ENCODE measurements at places on chromosomes 2 and 18. TPM values are rescaled to one million over a fixed set of nuclear protein-coding genes. Genes with fewer than 3 reads are reported as not detected.

GRCh38 chr2:179966778-179967394 lies 40.2 kb downstream of the CWC22 start:
- no peaks in the 10 kb centered on the region for H3K4me1 ChIP-seq
- peaks cover 22% of the 10 kb centered on the region for H3K36me3 ChIP-seq
- no peak overlapping the region for H3K4me3 ChIP-seq

- H3K27ac ChIP-seq = peak overlapping the region; percentile 69
- H3K36me3 ChIP-seq = no peaks in the 10 kb centered on the region
- H3K4me1 ChIP-seq = peaks cover 69% of the 10 kb centered on the region
- H3K27me3 ChIP-seq = no peaks in the 10 kb centered on the region
These were observed 60.0 kb downstream of the ROCK1 start for GRCh38 chr18:21051620-21052019.

DNA sequence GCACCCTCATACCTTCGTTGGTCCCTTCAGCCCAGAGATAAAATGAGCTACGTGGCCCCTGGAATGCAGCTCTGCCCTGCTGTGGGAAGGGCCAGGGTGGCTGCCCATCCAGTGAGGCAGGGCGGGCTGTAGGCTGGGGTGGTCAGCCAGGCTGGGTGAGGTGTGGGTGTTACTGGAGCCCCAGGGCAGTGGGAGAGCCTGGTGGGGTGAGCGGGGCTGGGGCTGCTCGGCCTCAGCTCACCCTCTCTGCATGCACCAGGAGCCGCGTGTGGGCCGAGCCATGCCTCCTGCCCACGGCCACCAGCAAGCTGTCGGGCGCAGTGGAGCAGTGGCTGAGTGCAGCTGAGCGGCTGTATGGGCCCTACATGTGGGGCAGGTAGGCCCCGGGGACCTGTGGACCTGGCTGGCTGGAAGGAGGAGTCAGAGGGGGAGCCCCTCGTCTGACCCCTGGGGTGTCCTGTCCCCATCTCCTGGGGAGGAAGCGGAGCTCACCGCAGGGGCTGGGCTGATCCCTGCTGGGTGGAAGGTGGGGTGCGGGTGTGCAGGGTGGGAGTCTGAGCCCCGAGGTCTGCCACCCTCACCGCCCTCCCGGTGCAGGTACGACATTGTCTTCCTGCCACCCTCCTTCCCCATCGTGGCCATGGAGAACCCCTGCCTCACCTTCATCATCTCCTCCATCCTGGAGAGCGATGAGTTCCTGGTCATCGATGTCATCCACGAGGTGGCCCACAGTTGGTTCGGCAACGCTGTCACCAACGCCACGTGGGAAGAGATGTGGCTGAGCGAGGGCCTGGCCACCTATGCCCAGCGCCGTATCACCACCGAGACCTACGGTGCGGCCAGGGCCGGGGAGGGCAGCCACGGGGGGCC lies 5.5 kb downstream of the RNPEPL1 start:
- no peaks in the 10 kb centered on the region for H3K27me3 ChIP-seq
- no peak for DNase-seq
- no peak overlapping the region for H3K4me3 ChIP-seq
- peaks cover 39% of the 10 kb centered on the region for H3K36me3 ChIP-seq

- H3K27me3 ChIP-seq = no peaks in the 10 kb centered on the region
- H3K4me1 ChIP-seq = peaks cover 16% of the 10 kb centered on the region
- H3K27ac ChIP-seq = no peak overlapping the region
- no peak for DNase-seq
- no peaks in the 10 kb centered on the region for H3K36me3 ChIP-seq
- no peak overlapping the region for H3K4me3 ChIP-seq
These were observed 4.8 kb upstream of the SLC66A2 start for GRCh38 chr18:79956276-79956675.

- no peaks in the 10 kb centered on the region for H3K4me1 ChIP-seq
- DNase-seq = no peak
These were observed 320.6 kb downstream of the GBX2 start for GRCh38 chr2:235847576-235847975.

The KCNE4 gene
- 14.8 TPM for total RNA-seq

All from esophagus muscularis mucosa (tissue), 4 donors.